ENCODE measurements at places on chromosomes 5 and 9.

DNA sequence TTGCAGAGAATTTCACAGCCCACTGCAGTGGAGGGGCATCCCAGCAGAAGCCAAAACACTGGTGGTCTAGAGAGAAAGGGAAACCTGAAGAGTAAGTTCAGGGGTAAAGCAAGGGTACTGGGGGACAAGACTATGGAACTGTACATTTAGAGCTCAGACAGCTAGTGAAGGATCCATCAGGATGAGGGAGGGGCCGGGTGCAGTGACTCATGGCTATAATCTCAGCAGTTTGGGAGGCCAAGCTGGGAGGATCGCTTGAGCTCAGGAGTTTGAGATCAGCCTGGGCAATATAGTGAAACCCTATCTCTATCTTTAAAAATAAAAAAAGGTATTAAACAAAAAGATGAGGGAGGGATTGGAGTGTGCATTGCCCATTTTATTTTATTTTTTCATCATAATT, 7.8 kb upstream of the ANKH start:
- DNase-seq: no peak

GRCh38 chr9:114016101-114016500, 62.0 kb downstream of the AMBP start:
- DNase-seq: no peak

- no peak for DNase-seq
Measured at GRCh38 chr5:167889276-167889675, 402.2 kb upstream of the WWC1 start.

DNA sequence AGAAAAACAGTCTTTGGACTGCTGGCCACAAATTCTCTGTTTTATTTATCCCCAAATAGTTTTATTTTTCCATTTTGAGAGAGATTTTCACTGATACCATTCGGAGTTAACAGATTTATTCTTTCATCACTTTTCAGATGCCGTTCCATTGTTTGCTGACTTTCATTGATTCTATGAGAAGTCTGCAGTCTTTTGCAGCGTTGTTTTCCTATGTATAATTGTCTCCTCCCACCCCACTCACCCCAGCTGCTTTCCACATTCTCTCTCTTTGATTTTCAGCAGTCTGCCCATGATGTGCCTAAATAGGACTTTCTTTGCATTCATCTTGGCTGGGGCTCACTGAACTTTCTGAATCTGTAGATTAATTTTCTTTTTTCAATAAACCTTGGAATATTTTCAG, 107.6 kb downstream of the C9orf50 start:
- DNase-seq: no peak

GRCh38 chr9:3807601-3808000, 281.8 kb upstream of the RFX3 start:
- DNase-seq: no peak

DNA sequence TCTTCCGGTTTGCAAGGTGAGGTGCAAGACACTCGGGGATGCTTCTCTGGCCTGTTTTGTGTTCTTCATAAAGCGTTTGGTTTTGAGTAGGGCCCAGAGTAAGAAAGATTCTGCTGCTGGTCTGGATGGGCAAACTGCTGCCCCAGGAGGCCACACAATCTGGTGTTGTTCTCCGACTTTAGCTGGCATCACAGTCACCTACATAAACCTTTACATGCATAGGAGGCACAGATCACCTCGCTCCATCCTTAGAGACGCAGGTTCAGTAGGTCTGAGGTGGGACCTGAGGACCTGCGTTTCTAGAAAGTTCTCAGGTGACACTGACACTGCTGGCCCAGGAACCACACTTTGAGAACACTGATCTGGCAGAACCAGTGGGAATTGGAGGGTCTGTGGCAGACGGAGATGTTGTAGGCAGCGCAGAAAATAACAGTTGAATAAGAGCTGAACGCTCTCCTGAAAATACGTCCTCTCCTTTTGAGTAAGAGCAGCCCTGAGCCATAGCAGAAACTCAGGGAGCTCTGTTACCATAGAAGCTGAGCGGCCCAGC, 3.9 kb upstream of the SLC6A3 start:
- no peak for DNase-seq

GRCh38 chr9:70510157-70510770, 95.8 kb upstream of the KLF9 start:
- no peak for DNase-seq

GRCh38 chr5:36982146-36982545, 105.6 kb downstream of the NIPBL start:
- DNase-seq: no peak

- no peak for DNase-seq
Measured at GRCh38 chr9:106420511-106420944, 442.4 kb upstream of the ZNF462 start.

DNA sequence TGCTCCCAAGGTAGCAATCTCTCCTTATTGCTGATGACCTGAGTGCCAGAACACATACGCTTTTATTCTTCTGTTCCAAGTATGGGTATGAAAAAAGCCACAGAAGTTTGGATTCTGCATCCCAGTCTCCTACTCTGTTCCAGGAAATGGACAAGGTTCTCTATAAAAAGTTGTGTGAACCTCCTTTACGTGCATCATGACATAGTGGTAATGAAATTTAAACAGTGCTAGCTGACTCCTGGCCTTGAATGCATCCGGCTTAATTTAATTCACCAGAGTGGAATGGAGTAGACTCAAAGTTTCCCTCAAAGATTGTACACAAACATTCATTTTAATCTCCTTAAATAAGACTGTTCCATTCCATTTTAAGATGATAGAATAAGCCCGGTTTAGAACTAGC, 68.9 kb downstream of the LURAP1L start:
- no peak for DNase-seq

- no peak for DNase-seq
Measured at GRCh38 chr9:130072515-130073235, 19.0 kb downstream of the GPR107 start.

DNA sequence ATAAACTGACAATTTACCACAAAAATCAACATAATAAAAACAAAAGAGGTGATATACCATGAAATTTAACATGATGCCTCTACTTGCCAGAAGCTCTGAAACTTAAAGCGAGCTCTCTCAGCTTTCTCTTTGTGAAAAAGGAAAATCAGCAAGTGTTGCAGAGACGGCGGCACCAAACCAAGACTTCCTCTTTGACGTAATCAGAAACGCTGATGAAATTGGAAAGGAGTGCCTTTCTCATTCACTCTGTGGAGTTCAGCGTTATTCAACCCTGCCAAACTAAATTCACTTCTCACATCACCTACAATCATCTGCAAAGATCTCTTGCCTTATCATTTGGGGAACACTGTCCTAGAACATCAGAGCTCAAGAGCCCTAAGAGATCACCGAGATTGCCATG, 32.2 kb downstream of the ANXA6 start:
- DNase-seq: peak; percentile 36

Measured in naive thymus-derived CD4-positive, alpha-beta T cell (primary cell).